Mesendoderm (in vitro differentiated cells): ENCODE measurements at places on chromosomes 2 and 18.

- no peaks in the 10 kb centered on the region for H3K36me3 ChIP-seq
- H3K4me1 ChIP-seq: no peaks in the 10 kb centered on the region
- no peaks in the 10 kb centered on the region for H3K27me3 ChIP-seq
- no peak for DNase-seq
Observed at GRCh38 chr2:16166327-16166981, 226.1 kb downstream of the MYCN start.

DNA sequence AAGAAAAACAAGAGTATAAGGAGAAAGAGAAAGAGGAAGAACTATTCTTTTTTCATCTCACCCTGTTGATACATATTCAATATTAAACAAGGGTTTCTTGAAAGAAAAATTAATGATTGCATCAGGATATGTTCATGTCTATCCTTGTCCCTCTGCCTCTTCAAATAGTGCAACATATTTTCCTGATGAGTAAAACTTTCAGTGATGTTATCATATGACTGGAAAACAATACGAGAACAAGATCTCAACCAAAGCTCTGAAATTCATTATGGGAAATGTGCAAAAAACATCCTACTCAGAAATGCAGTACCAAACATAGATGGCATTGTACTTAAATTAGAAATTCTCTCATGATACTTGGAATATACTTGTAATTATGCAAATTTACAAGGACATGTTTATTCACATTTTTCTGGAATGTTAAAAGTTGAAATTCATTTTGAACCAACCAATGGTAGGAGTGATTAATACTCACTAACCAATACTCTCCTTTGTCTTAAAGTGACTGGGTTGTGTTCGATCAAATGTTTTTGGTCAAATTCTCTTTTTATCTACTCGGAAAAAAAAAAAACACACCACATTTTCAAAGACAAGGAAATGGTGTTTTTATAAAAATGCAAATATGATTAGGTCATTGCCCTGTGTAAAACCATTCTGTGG, 148.9 kb upstream of the GULP1 start:
- H3K27ac ChIP-seq: no peak overlapping the region
- H3K4me3 ChIP-seq: no peak overlapping the region
- no peaks in the 10 kb centered on the region for H3K36me3 ChIP-seq
- H3K27me3 ChIP-seq: no peaks in the 10 kb centered on the region
- H3K4me1 ChIP-seq: peaks cover 1% of the 10 kb centered on the region

DNA sequence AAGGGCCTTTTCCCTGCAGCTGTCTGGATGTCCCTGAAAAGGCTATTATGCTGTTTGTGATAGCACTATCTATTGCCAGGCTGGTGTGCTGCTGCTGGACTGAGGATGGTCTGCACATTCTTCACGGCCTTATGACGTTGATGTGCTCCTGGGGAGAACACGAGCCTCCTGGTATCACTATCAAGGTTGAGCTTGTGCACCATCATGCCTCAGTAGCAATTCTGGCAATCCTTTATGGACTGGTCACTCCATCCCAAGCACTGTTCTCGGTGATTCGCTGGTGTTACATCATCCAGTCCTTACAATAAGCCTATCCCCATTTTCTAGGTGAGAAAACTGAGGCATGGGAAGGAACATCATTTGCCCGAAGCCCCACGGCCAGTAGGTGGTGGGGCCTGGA, 18.2 kb upstream of the CCBE1 start:
- H3K27ac ChIP-seq: no peak overlapping the region
- no peaks in the 10 kb centered on the region for H3K36me3 ChIP-seq
- no peak overlapping the region for H3K4me3 ChIP-seq
- no peaks in the 10 kb centered on the region for H3K4me1 ChIP-seq
- no peaks in the 10 kb centered on the region for H3K27me3 ChIP-seq

DNA sequence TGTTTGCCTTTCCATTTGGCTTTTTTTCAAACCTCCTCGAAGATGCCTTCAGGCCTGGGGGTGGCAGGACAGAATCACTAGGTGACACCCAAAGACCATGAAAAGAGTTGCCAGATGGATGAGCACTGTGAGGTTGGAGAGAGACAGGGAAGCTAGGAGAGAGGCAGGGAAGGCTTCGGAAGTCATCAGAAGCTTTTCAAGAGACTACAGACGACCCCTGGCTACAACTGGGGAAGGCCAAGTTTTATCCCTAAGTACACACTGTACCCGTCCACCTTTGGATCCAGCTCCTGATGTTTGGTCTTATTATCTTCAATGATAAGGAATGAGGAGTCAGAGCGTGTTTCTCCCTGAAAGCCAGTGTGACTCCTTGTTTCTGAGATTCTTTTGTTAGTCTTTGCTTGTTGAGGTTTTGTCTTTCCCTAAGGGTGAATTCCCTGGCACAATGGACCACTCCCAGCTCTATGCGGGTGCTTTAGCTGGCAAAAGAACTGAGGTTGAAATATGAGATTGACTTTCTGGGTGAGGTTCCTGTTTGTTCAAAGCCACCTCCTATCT, 33.4 kb upstream of the SLC9A2 start:
- no peaks in the 10 kb centered on the region for H3K4me1 ChIP-seq
- no peak overlapping the region for H3K4me3 ChIP-seq
- no peaks in the 10 kb centered on the region for H3K27me3 ChIP-seq
- DNase-seq: peak; percentile 23
- H3K36me3 ChIP-seq: no peaks in the 10 kb centered on the region

DNA sequence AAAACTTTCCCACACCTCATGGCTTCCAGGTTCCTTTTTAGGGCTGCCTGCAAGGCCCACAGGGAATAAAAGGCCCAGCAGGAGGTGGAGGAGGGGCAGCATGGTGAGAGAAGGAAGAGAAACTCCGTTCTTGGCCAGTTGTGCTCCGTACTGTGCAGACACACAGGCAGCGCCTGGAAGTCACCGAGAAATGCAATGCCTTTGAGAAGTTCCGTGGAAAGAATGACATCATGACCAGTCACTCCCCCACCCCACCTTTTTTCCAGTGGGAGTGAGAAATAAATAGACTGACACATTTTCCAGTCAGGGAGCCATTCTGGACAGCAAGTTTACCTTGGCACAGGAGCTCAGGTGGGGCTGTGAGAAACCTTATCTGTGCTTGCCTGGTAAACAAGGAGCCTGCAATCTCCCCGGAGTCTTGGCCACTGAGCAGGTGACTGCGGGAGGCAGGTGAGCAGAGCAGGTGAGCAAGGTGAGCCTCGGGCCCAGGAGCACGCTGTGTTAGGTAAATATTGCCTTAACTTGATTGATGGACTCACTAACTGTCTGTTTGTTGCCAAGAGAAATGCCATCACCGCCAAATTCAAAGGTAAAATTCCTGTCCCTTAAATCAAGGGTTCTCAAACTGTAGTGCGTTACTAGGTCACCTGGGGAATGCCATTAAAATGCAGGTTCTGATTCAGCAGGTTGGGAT, 13.5 kb upstream of the LBH start:
- no peak for DNase-seq
- H3K27ac ChIP-seq: no peak overlapping the region
- H3K27me3 ChIP-seq: no peaks in the 10 kb centered on the region
- H3K36me3 ChIP-seq: no peaks in the 10 kb centered on the region

- H3K4me1 ChIP-seq: no peaks in the 10 kb centered on the region
- no peak overlapping the region for H3K4me3 ChIP-seq
- DNase-seq: no peak
- H3K27me3 ChIP-seq: no peaks in the 10 kb centered on the region
- no peak overlapping the region for H3K27ac ChIP-seq
- no peaks in the 10 kb centered on the region for H3K36me3 ChIP-seq
Observed at GRCh38 chr18:36446059-36446458, 148.5 kb downstream of the FHOD3 start.

GRCh38 chr2:236631281-236631855, 61.7 kb downstream of the ACKR3 start:
- H3K27me3 ChIP-seq: no peaks in the 10 kb centered on the region
- no peaks in the 10 kb centered on the region for H3K36me3 ChIP-seq
- H3K27ac ChIP-seq: no peak overlapping the region
- H3K4me1 ChIP-seq: no peaks in the 10 kb centered on the region
- no peak overlapping the region for H3K4me3 ChIP-seq

DNA sequence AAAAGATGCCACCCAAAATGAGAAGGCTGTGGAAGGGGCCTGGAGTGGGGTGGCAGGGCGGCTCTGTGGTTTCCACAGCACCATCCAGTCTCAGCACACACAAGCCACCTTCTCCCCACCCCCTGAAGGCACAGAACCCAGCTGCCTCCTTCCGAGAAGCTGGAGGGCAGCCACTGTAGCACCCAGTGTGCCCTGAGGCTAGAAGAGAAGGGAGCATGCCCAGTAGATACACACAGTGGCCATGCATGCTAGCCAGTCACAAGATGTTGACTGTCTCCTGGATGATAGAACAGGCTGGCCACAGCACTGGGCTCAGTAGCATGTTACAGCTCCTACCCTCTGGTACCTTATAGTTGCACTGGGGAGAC, 148.9 kb upstream of the EPAS1 start:
- DNase-seq: no peak
- H3K27me3 ChIP-seq: no peaks in the 10 kb centered on the region
- H3K4me1 ChIP-seq: no peaks in the 10 kb centered on the region

DNA sequence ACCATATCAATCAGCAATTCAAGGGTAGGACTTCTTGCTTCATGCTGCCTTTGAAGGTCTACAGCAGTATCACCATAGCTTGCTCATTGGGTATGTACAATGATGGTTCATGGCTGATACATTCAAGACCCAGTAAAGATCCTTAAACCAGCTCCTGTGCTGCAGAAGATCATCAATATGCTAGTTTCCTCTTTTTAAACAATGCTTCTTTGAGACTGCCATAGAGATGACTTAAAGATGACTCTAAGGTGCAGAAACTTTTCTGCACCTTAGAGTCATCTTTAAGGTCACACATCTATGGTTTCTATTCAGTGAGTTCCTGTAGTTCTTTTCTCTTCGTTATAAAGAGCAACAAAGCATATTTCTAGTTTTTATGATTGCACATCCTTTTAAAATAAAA, 102.8 kb upstream of the KLHL14 start:
- no peak for DNase-seq
- no peak overlapping the region for H3K27ac ChIP-seq
- H3K27me3 ChIP-seq: no peaks in the 10 kb centered on the region
- H3K4me1 ChIP-seq: peaks cover 1% of the 10 kb centered on the region

DNA sequence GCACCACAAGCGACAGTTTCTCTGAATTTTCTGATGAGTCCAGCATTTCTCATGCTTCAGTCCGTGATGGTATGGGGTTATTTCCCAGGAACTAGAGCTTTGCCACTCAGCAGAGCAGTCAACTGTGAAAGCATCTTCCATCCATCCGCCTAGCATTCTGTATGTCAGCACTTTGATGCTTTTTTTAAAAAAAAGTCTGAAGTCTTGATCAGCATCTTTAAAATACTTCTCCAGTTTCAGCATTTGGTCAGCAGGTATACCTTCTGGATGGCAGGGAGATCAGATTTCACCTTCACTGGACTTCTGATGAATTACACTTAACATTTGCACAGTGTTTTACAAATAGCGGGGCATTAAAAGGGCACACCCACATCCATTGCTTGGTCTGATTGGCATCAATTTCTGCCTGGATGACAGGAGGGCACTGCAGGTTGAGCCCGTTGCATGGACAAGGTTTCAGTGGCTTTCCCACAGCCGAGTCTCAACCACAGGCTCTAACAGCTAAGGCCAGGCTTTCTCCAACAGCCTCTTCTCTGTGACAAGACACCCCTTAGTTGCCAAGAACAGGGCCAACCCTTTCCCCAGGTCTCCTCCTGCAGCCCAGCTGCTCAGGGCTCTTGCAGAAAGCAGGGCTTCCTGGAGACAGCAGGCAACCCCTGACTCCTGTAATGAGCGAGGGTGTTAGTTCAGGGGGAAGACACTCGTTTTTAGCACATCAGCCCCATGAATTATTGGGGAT, 54.0 kb downstream of the EMILIN2 start:
- H3K4me3 ChIP-seq: no peak overlapping the region
- H3K4me1 ChIP-seq: no peaks in the 10 kb centered on the region
- no peaks in the 10 kb centered on the region for H3K27me3 ChIP-seq
- no peaks in the 10 kb centered on the region for H3K36me3 ChIP-seq

DNA sequence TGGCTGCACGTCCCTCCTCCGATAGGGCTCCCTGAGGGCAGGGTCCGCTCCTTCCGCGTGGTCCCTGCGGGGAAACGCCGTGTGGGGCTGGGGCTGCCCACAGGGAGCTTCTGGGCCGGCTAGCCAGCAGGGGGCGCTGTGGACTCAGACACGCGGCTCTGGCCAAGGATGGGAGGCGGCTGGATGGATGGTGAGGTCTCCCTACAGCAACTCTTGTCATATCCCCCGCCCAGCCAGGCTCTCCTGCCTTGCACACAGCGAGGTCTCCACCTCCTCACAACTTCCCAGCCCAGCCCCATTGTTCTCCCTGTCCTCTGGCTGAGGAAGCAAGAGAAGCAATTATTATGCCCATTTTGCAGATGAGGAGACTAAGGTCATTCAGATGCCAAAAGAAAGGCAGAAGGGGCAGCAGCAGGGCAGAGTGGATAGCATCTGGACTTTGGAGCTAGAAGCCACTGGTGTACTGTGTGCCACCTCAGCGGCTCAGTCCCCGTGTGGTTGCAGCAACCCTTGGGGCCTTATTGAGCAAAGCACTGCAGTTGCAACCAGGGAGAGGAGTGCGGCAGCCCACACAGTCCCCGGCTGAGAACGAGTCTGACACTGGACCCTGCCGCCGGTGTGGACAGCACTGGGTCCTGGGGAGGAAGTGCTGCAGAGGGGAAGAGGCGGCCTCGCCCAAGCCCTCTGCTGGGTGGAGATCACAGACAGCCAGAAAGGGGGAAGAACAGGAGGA, 99.0 kb downstream of the ZFP36L2 start:
- no peaks in the 10 kb centered on the region for H3K36me3 ChIP-seq
- H3K4me1 ChIP-seq: no peaks in the 10 kb centered on the region
- no peak overlapping the region for H3K27ac ChIP-seq
- DNase-seq: peak; percentile 90
- no peak overlapping the region for H3K4me3 ChIP-seq
- H3K27me3 ChIP-seq: no peaks in the 10 kb centered on the region

DNA sequence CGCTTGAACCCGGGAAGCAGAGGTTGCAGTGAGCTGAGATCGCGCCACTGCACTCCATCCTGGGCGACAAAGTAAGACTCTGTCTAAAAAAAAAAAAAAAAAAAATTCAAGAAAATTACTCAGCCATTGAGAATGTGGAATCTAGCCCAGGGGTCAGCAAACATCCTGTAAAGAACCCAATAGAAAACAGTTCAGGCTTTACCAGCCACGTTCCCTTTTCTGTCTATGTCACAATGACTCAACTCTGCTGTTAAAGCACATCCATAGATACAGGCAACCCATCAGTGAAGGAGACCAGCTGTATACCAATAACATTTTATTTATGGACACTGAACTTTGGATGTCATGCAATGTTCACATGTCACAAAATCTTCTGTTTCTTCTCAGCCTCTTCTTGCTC, 435.6 kb upstream of the GYPC start:
- H3K27ac ChIP-seq: no peak overlapping the region
- peak; percentile 8 for DNase-seq
- H3K4me1 ChIP-seq: no peaks in the 10 kb centered on the region
- no peak overlapping the region for H3K4me3 ChIP-seq
- no peaks in the 10 kb centered on the region for H3K27me3 ChIP-seq

- H3K4me3 ChIP-seq: no peak overlapping the region
- no peaks in the 10 kb centered on the region for H3K4me1 ChIP-seq
- H3K36me3 ChIP-seq: no peaks in the 10 kb centered on the region
- DNase-seq: no peak
Observed at GRCh38 chr2:212477571-212477970, 61.0 kb downstream of the ERBB4 start.

- no peak overlapping the region for H3K4me3 ChIP-seq
- no peak for DNase-seq
- no peaks in the 10 kb centered on the region for H3K36me3 ChIP-seq
- no peak overlapping the region for H3K27ac ChIP-seq
- no peaks in the 10 kb centered on the region for H3K4me1 ChIP-seq
Observed at GRCh38 chr2:14745288-14746076, 113.0 kb downstream of the LRATD1 start.

GRCh38 chr18:21972281-21972680, 197.1 kb upstream of the GATA6 start:
- no peak for DNase-seq
- H3K36me3 ChIP-seq: no peaks in the 10 kb centered on the region
- no peak overlapping the region for H3K27ac ChIP-seq
- H3K4me3 ChIP-seq: no peak overlapping the region
- H3K4me1 ChIP-seq: no peaks in the 10 kb centered on the region
- H3K27me3 ChIP-seq: no peaks in the 10 kb centered on the region
